ENCODE measurements at places on chromosomes 13 and 19. TPM values are rescaled to one million over a fixed set of nuclear protein-coding genes. Genes with fewer than 3 reads are reported as not detected.

- DNase-seq = no peak
Observed at GRCh38 chr19:47377208-47377701, 28.1 kb downstream of the DHX34 start.

DNA sequence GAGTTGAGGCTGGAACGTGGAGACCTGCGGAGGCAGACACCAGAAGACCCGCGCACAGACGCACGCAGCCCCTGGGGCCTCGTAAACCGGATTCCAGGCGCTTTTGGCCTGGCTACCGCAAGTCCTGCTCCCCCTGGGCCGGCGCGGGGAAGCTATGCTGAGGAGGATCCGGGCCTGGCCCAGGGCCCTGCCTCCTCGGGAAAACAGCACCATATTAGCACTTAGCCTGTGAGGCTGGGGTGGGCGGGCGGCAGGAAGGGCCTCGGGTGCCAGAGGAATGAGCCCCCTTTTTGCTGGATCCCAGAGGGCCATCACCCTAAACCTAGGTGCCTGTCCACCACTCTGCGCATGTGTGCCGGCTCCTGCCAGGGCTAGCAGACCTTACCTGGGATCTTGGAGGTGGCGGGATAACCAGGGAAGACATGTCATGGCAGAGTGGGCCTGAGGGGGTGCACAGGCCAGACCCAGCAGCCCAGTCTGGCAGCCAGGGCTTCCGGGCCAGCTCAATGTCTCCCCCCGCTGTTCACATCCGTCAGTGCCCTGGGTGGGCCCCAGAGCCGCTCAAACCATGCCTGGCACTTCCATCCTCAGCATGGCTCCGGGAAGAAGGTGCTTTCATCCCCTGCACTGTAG lies 7.3 kb downstream of the ELOF1 start:
- DNase-seq = no peak

DNA sequence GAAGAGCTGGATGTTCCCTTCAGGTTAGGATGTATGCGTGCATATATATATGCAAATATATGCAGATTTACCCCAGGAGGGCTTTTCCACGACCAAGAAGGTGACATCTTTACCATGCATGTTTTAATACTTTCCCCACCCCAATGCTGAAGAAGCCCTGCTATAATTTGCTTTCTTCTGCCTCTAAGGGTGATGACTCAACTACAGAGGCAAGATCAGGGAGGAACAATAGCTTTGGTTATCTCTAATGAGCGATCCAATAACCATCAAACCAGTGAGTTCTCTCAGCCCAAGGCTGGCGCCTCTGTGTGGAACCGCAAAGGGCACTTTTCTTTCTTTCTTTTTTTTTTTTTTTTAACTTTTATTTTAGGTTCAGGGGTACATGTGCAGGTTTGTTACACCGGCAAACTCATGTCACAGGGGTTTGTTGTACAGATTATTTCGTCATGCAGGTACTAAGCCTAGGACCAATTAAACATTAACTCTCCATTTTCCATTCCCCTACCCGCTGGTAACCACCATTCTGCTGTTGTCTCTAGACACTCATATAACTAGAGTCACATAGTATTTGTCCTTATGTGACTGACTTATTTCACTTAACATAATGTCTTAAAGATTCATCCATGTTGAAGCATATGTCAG lies 25.7 kb upstream of the UBE2L5 start:
- DNase-seq = no peak

GRCh38 chr19:16217716-16218451 lies 20.2 kb downstream of the AP1M1 start:
- DNase-seq = no peak

DNA sequence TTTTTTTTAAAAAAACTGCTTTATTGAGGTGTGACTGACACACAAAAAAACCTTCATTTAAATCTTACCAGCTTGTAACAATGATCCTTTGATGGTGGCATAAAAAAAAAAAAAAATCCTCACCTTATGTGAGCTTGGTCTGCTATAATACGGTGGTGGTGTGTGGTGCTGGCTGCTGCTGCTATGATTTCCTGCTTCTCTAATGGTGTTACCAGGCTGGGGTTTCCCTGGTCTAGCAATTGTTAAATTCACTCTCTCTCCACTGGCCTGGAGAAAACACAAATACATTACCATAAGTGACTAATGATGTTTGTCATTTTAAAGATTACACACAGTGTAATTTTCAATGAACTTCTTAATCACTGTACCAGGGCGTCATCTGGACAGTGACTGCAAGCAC lies 60.6 kb downstream of the LNX2 start:
- no peak for DNase-seq

DNA sequence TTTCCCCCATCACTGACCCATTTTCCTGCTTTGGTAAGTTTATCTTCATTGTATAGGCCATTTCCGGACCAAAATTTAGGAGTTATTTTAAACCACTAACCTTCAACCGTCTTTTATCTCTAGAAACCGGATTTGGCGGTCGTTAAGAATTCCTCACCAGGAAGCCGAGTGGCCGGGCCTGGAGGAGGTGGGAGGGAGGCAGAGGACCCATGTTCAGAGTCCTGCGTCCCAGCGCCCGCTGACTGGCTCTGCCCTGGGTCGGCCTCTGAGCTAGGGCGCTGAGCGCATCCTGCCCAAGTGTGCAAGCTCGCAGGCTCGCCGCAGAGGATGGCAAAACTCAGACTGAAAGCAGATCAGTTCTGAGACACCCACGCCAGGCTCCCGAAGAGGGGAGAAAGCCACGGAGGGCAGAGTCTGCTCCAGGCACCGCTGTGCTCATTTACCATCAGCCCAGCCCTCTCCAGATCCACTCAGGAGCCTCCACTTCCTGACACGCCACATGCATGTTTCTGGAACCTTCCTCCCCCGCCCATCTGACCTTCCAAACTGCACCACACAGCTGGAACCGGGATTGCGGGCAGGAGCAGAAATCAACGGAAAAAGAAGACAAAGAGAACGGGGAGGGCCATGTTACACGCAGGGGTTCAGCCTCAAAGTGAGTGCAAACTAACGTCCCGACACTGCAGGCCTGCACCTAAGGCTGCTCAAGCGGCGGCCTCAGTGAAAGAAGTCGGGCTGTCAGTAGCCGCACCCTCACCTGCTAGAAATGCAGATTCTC lies 8.3 kb downstream of the COL4A1 start:
- no peak for DNase-seq

- no peak for DNase-seq
Observed at GRCh38 chr13:49838989-49839388, 46.5 kb upstream of the KPNA3 start.

GRCh38 chr13:31409678-31410356 lies 210.0 kb downstream of the B3GLCT start:
- no peak for DNase-seq

DNA sequence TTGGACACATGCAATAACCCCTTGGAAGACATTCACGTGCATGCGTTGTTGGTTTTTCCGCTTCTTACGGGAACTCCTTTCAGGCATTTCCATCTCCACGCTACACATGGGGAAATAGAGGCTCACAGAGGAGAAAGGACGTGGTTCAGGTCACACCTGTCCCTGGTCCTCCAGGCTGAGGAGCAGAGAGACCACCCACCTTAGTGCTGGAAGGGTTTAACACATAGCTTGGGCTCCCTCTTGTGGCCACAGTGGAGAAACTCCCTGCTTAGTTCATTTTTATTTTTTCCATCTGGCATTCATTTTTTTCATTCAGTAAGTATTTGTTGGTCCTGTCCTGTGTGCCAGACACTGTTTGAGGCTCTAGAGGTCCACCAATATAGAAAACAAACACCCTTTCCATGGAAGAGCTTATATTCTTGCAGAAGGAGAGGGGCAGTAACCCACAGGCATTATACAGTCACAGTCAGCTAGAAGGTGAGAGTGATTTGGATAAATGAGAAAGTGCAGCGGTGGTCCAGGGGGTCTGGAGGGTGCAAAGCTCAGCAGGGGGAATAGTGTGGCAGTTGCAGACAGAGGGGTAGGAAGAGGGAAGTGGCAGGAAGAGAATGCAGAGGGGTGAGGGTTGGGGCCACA lies 24.2 kb upstream of the TTYH1 start:
- DNase-seq = peak; percentile 69

Gene NANOS3
- 2.5 TPM for polyA plus RNA-seq

Gene KRTDAP
- 0.70 TPM for polyA plus RNA-seq

Gene PRR19
- polyA plus RNA-seq = 2.2 TPM
